ENCODE measurements at places on chromosomes 16 and 17.

DNA sequence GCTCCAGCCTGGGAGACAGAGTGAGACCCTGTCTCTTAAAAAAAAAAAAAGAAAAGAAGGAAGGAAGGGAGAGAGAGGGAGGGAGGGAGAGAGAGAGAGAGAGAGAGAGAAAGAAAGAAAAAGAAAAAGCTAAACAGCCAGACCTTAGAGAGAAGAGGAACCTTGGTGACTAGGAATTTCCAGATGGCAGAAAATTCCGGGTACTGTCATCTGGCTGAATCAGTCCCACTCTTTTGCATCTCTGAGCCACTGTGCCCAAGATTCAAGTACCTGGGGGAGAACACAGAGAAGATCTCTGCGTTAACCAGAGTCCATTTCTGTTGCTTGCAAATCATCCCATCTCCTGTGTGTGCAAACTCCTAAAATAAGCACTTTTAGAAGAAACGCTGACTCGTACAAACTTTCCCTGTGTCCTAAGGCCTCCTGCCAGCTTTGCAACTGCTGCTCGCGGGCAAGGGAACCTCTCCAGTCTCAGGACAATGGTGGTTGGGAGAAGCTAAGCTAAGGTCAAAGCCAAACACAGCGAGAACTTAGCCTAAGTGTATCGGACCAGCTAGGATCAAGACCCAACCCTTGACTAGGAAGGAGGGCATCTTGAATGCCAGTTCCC lies 18.0 kb downstream of the BMERB1 start:
- no peak for DNase-seq

GRCh38 chr16:86925067-86925791 lies 346.9 kb downstream of the FOXL1 start:
- DNase-seq, result no peak

GRCh38 chr16:12781777-12782176 lies 21.9 kb downstream of the CPPED1 start:
- no peak for DNase-seq

GRCh38 chr17:73733517-73733916 lies 89.3 kb upstream of the SDK2 start:
- no peak for DNase-seq

- no peak for DNase-seq
Observed at GRCh38 chr17:59893676-59894100, 767 bp downstream of the RPS6KB1 start.

- no peak for DNase-seq
Observed at GRCh38 chr16:57801098-57801808, 1.0 kb downstream of the KIFC3 start.

DNA sequence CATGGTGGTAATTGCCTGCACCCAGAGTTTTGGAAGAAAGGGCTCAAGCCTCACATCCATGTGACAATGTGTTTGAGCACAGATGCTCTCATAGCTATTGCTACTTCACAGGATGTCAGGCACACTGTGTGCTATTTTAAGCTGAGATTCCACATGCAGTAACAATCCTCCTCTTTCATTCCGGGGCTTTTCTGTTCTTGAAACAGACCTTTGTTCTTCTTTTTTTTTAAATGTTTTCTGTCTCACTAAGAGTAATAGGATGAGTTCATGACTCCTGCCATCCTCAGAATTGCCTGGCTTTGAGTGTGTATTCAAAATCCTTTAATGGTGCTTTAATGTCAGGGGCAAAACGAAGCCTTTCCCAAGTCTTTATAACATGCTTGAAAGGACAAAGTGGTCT lies 198.9 kb downstream of the ABCC12 start:
- no peak for DNase-seq

DNA sequence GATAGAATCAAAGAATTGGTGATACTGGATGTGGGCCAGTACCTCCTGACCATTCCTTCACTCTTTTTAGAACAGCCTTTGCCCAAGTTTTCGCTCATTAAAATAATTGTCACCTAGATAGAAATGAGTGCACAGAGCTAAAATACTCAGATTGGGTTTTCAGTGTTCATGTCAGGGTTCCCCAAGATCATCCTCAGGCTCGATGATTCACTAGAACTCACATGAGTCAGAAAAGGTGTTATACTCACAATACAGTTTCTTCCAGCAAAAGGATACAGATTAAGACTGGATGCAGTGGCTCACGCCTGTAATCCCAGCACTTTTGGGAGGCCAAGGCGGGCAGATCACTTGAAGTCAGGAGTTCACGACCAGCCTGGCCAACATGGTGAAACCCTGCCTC lies 19.9 kb downstream of the ERCC4 start:
- DNase-seq, result no peak

DNA sequence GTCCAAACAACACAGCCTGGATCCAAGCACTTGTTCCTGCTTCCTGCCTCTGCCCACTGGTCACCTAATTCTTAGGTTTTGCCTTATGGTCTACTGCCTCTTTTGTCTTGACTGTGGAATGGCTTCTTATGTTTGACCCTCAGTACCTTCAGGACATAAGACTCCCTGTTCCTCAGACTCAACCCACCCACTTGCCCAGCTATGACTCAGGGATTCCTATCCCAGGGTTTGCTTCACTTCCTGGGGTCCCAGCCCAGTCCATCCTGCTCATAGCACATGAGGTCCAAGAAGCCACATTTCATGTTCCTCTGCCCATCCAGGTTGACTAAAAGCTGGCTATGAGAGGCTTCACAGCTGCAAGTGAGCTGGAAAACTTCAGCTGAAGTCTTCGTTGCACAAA lies 320.9 kb upstream of the CDH5 start:
- DNase-seq, result no peak

DNA sequence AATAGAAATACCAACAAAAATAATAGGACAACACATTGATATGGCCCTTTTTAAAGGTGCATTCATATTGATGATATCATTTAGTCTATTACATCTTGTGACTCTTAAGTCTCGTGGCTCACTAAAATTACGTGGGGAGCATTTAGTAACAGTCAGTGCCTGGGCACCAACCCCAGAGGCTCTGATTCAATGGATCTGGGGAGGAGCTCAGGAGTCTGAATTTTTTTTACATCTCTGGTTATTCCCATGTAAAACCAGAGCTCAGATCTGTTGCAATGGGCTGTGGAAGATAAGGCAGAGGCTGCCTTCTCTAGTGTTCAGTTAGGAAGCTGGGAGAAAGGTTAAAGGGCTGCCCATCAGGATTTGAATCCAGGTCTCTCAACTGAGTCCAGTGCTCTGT lies 549.9 kb upstream of the CDH5 start:
- DNase-seq, result no peak

DNA sequence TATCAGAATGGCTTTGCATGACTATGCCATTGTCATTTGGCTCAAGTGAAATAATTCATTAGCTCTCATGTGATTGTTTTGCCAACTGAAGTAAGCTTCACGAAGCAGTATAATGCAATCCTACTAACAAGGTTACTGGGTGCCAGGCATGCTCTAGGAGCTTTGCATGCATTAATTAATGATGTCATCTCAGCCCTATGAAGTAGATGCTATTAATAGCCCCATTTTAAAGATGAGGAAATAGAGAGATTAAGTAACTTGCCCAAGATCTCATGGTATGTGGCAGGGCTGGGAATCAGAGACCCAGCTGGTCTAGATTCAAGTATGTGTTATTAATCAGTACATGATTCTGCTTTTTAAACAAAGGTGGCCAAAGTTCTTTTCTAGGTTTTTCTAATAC lies 14.1 kb downstream of the KRT39 start:
- no peak for DNase-seq

DNA sequence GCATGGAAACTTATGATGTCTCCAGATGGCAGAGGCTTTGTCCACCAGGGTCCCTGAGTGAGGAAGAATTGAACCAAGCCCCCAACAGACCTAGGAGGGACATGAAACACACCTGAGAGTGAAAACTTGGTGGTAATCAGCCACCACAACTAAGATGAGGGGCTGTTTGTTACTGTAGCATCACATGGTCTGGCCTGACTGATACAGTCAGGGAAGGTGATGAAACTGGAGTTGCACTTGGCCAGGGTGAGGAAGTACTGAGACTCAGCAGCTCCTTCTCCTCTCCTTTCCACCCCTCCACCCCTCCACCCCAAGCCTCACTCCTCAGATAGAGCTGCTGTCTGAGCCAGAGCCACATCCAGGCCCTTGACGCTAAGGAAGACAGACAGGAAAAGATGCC lies 37.2 kb downstream of the C16orf82 start:
- DNase-seq, result no peak

GRCh38 chr16:66653581-66654350 lies 42.8 kb downstream of the CMTM4 start:
- no peak for DNase-seq

DNA sequence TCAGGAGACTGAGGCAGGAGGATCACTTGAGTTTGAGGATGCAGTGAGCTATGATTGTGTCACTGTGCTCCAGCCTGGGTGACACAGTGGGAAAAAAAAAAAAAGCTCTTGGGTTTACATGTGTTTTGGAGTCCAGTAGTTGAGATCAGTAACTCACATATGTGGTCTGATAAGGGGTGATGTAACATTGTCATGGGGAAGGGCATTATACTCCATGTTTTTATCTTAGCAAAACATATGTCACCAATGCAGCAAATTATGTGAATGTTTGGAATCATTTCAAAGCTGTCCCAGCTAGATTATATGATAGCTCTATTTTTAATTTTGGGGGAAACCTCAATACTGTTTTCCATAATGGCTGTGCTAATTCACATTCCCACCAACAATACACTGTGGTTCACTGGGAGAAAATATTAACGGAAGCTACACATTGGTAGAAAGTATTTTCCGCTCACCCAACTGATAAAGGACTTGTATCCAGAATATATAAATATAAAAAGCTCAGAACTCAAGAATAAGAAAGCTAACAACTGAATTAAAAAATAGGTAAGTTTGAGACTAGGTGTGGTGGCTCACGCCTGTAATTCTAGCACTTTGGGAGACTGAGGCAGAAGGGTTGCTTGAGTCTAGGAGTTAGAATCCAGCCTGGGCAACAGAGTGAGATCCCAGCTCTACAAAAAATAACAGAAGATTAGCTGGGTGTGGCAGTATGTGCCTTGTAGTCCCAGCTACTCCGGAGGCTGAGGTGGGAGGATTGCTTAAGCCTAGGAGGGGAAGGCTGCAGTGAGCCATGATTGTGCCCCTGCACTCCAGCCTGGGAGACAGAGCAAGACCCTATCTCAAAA lies 224.1 kb upstream of the TBX2 start:
- DNase-seq, result no peak

DNA sequence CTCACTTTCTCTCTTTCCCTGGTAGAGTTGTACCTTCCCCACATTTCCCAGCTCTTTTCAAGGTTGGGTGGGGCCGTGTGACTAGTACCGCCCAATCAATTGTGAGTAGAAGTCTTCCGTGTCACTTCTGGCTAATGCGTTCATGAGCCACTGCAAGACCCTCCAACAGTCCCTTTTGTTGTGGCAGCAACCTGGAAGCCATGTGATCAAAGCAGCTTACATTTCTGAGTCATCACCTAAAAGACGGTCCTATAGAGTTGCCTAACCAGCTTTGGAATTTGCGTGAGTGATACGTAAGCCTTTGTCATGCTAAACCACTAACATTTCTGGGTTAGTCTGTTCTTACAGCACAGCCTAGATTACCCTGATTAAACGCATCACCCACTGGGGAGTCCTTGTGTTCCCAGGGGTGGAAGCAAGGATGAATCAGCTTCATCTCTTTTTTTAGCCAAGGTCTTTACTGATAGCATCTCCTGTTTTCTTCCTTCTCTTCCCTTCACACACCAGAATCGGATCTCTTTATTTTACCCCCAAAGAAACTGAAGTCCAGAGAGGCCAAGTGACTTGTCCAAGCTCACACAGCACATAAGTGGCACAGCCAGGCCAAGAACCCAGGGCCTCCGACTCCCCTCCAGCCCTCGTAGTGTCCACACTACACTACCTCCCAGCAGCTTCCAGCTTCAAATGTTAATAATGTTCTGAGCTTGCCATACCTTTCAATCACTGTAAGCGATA lies 366.3 kb upstream of the XYLT1 start:
- no peak for DNase-seq

DNA sequence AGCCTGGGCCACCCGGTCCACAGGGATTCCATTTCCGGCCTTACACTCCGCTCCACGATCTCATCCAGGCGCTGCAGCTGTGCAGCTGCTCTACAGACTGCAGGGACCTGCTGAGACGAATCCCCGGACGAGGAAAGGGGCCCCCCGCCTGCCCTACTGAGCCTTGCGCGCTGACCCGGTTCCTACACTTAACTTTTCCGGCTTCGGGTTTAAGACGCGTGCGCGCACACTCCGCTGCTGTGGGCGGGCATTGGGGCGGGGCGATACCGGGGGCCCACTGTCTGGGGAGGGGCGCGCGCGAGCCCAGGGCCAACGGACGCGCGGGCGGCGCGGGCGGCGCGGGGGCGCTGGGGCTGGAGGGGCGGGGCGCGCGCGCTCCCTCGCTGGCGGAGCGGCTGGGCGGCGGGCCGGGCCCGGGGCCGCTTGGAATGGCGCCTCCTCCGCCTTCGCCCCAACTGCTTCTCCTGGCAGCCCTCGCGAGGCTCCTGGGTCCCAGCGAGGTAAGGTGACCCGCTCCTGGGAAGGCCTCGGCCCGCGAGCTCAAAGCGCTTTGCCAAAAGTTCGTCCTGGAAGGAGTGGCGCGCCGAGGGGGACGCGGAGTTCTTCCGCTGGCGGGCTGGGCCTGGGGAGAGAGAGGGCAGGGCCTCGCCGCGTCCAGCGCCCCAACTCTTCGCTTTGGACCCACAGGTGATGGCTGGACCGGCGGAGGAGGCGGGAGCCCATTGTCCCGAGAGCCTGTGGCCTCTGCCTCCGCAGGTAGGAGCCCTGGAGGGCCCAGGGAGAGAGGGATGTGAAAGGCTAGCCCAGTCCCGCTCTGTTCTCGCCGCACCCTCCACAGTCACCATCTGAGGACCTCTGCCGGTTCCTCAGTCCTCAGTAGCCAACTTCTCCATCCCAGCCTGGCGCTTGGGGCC lies at the start of gene TP53I13:
TSS of gene TP53I13 (plus strand) at position 371 of the 914 bp plus-strand sequence. CDS start at position 429, 58 bp downstream.
- peak; percentile 56 for DNase-seq

GRCh38 chr17:74317071-74317470 lies 9.0 kb upstream of the KIF19 start:
- no peak for DNase-seq

- no peak for DNase-seq
Observed at GRCh38 chr17:61338000-61338798, 61.4 kb upstream of the TBX2 start.

DNA sequence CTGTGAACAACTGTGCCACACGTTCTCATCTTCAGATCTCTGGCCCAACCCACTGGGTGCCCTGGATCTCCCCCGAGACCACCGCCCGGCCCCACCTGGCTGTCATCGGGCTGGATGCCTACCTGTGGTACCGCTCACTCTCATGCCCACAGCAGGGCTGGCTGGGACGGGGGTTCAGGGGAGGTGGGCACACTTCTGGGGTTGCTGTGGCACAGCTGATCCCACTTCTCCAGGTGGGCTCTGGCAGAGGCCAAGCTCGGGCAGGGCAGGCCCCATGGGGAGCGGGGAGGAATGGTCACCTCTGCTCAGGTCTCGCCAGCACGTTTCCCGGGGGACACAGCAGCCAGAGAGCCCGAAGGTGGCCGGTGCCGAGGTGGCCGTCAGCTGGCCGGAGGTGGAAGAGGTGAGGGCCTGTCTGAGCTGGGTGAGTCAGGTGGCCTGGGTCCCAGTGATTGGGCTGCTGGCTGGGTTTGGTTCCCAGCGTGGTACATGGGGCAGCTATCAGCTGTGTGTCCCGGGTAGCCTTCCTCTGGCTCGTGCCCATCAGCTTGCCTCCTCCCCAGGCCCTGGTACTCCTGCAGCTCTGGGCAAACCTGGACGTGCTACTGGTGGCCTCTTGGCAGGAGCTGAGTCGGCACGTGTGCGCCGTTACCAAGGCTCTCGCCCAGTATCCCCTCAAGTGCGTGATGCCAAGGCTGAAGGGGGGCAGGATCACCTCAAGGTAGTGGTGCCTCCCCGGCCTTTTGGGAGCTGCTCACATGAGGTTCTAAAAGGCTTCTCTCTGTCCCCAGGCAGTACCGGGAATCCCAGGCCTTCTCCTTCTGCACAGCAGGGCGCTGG lies 2.3 kb upstream of the MRPS34 start:
- peak; percentile 23 for DNase-seq

- DNase-seq, result peak; percentile 85
Observed at GRCh38 chr16:1414532-1415260, at the start of gene UNKL. UNKL (minus strand) TSS chr16:1414704; CDS start chr16:1414691, 13 bp downstream.
